NT2/D1 (cell line): ENCODE measurements at places on chromosomes 11 and 22.

GRCh38 chr11:60763692-60764369, 7.2 kb downstream of the MS4A15 start:
- DNase-seq: no peak

- no peak for DNase-seq
Measured at GRCh38 chr22:19824212-19824925, 30.3 kb downstream of the GNB1L start.

DNA sequence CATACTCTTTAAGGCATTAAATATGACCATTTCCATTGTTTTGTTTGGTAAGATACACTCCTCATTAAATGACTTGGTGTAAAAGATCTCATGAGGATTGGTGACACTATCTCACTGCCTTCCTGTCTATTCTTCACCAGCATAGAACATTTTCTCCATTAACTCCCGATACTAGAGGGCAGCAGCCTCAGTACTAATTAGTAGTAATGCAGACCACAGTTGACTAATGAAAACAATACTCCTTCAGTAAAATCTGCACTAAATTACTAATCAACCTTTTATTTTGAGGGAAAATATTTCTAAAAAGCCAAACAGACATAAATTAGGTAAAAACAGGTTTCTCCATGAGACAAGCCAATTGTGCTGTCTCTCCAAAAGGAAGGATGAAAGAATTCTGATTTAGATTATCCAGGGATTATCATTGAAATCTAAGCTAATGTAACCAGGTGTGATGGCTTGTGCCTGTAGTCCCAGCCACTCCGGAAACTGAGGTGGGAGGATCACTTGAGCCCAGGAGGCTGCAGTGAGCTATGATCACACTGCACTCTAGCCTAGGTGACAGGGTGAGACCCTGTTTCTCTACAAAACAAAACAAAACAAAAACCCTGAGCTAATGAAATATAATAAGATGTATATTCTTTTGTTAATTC, 9.4 kb downstream of the PGM2L1 start:
- DNase-seq: peak; percentile 42

DNA sequence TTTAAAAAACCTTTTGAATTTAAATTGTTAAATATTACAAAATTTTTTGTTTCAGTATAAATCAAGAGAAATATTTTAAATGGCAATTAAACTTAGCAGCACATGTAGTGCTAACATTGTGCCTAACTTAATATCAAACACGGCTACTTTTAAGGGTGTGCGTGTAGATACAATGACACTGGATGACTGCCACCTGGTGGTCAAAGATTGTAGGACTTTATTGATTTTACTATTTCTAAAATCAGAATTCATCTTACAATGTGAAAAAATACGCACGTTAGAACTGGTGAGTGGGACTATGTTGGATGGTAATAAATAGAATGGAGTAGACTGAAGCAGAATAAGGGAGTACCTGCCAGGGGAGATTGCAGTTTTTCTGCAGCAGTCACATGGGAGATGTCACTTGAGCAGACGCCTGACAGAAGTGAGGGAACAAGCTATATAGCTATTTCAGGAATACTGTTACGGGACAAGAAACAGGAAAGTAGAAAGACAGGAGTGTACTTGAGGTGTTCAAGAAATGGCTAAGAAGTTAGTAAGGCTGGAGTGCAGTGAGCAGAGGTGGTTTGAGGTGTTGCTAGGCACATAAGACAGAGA, 52.9 kb downstream of the UVRAG start:
- peak; percentile 9 for DNase-seq

GRCh38 chr11:132782102-132782501, 750.2 kb downstream of the OPCML start:
- DNase-seq: no peak

DNA sequence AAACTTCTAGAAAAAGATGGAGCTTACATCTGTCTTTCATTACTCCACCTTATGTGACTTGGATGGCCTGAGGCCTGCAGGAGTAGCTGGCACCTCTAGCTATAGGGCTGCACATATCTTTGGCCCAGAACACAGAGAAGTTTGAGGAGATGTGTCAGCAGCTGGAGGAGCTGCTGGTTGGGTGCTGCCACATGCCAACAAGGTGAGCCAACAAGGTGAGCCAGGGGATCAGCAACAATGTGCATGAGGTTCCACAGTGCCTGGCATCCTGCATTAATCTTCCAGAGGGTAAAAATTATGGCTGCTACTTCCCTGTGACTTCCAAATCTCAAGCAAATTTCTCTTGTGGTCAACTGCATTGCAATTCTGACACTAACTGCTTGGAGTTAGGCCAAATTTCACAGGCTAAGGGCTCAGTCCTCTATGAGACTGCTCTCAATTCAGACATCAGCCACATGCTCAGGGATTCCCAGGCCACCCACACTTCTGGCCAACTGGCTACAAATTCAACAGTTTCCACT, 16.0 kb downstream of the RBM7 start:
- no peak for DNase-seq

DNA sequence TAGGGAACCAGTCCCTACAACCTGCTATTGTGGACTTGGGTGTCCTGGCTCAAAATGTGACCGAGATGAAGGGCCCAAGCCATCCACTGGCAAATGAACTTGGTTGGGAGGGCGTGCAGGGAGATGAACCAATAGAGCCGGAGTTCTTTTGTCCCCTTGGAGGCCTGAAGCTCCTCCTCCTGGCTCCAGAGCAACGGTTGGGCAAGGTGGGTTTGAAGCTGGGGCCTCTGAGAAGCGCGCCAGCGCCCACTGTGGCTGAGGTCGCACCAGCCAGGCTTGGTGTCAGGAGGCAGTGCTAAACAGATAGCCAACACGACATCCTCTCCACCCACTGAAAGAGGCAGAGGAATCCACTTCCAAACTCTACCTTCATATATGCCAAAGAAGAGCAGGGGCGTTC, 36.0 kb upstream of the PACSIN2 start:
- DNase-seq: no peak
